ENCODE measurements at places on chromosomes 5 and 9.

GRCh38 chr5:79873187-79873586, 117.9 kb downstream of the MTX3 start:
- no peak for DNase-seq

GRCh38 chr5:32311404-32312196, 1.1 kb downstream of the MTMR12 start:
- no peak for DNase-seq

DNA sequence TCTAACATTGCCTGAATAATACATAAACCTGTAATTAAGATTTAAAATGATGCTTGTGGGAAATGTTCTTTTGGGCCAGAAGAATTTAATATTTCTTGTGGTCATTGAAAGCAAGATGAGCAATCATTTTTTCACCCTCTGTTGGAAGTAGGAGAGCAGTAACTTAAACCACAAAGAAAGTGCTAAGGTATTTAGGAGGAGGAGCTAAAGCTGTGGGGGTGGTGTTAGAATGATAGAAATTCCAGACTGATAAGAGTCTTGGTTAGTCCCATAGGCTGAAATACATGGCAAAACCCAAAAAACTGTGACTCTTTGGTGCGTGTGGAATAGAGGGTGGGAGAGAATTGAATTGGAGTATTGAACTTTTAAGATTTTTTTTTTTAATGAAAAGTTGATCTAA, 247.0 kb downstream of the YTHDC2 start:
- DNase-seq, result no peak

- no peak for DNase-seq
These were observed 40.6 kb upstream of the ANKH start for GRCh38 chr5:14912206-14912605.

GRCh38 chr5:14806456-14806855, 65.1 kb downstream of the ANKH start:
- no peak for DNase-seq

GRCh38 chr5:92662741-92663140, 918.3 kb downstream of the NR2F1-AS1 start:
- no peak for DNase-seq

GRCh38 chr9:116959809-116960208, 272.7 kb downstream of the TRIM32 start:
- no peak for DNase-seq

GRCh38 chr5:179452356-179453230, 97.8 kb upstream of the RUFY1 start:
- no peak for DNase-seq

DNA sequence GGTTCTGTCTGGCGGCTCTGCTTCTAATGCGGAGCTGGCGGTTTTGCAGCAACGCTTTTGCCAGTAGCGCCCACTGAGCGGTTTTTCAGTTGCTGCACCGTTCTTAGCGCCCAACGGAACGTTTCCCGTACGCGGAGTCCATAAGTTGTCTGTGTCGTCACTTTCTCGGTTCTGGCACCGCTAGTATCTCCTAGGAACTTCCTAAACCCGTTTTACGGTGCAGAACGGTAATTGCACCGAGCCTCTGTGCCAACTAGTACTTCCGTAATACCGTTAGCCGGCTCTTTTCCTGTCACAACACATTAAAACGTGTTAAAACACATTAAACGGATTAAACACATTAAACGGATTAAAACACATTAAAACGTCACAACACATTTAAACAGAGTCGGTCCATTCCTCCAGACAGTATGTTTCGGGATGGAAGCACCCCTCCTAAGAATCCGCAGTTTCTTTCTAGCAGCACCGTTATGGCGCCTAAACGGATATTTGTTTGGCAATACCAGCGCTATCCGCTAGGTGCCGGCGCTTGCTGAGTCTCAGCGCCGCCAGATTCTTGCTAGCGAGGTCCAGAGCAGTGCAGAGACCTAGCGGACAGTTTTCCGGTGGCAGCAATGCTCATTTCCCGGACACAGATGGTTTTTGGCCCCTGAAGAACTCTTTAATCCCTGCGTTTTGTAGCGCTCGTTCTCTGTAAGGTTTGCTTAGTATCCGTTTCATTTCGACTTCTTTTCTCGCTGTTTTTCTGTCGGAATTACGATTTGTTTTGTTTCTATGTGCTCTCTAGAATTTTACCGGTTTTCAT, 45.4 kb downstream of the ANXA2R start:
- DNase-seq, result no peak

GRCh38 chr9:12305211-12305610, 388.0 kb upstream of the TYRP1 start:
- no peak for DNase-seq

- DNase-seq, result no peak
These were observed 1273.0 kb downstream of the EFNA5 start for GRCh38 chr5:106397700-106398099.

DNA sequence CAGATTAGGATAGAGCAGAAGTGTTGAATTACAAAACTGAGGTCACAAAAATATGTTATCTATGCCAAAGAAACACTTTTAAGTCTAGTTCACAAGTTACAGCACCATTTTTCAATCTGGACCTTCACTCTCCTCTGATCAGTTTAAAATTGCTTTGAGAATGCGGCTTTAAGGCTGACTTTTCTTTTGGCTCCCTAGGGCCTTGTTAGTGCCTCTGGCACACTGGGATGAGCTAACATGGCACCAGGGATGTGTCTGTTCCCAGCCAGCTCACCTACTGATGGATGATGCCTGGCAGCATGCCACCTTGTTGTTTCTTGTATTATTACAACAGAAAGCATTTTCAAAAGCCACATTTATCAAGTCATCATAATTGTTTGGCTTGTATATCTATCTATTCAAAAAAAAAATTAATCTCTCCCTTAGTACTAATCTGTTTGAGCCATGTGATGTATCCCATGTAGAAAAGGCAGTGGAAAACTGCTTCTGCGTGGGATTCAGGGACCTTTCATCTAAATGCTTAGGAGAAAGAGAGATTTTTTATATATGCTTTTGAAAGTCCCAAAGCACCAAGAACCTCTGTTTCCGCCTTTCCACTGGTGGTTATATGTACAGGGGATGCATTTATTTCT, 46.6 kb downstream of the ADAMTSL1 start:
- no peak for DNase-seq

- DNase-seq, result no peak
These were observed 70.8 kb downstream of the ERAP1 start for GRCh38 chr5:96736937-96737336.

- DNase-seq, result no peak
These were observed 70.4 kb downstream of the NFIB start for GRCh38 chr9:14243514-14244042.
